DMS53 (cell line): ENCODE measurements at places on chromosomes 3 and 15.
A peak's percentile ranks its signal among the peaks of the same experiment; 100 is the strongest.

DNA sequence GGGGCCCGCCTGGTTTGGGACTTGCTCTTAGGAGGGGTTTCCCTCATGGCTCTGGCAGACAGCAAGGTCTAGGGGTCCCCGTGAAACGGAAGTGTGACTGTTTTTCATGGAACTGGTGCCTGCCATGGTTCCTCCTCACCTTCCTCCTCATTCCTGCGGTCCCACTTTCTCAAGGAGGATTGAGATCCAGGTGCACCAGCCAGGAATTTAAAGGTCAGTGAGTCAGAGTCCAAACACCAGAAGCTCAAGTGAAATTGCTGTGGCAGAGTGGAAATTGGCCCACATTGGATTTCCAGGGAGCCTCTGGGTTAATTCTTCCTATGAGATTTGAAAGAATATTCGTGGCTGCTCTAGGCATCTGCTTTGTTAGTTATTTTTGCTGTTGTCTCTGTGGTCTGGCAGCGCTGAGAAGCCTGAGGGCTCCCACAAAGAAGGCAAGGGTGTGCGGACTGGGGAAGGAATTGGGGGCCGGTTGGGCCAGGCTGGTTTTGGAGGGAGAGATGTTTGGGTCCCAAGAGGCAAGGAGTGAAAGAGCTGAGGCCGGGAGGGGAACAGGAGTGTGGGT lies 60.4 kb upstream of the TNFAIP8L3 start:
- DNase-seq, result no peak

DNA sequence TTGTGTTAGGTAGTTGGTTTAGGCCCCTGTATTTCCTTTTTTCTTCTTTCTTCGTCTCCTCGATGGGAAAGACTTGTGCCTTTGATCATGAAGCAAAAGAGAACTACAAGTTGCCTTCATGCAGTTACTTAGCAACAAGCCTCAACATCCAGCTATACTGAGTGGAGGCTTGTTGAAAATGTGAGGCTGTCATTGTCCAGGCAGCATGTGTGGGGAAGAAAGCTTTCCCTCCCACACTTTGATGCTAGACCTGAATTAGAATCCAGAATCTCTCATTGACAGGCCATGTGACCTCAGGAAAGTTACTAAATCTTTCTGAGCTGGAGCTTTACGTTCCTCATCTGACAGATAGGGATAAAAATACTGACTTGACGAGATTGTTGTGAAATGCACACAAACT lies 23.7 kb downstream of the IFT122 start:
- DNase-seq, result no peak

DNA sequence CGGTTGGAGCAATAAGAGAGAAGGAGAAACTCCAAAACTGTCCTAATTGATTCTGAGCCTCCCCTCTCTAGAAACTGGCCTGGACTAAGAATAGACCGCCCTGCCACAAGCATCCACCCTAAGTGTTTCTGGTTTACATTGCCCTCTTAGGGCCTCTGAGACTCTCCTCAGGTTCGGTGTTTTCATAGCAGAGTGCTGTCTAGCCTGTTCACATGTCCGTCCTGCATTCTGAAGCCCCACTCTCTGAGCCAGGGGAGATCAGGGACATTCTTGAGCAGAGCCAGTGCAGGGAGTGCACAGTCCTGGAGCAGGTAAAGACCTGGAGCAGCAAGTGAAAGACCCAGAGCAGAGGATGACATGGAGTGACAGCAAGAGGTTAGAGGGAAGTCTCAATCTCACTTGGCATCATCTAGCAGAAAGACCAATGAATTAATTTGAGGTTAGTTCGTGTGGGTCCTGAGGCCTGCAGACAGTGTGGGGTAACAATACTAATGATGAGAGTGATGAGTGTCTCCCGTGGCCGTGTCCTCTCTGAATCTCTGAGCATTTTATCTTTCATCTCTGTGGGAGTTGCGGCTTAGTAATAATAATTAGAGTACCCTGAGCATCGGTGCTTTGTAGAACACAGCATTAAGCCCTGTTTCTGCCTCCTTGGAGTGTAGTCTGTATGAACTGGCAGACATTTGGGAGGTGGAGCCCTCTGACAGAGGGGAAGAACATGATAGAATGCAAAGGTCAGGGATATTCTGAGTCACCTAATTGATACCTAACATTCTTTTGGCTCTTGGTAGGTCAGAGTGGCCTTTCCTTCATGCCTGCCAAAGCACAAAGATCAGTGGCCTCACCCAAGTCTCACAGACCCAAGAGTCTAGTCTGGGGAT lies 24.6 kb downstream of the MAPKBP1 start:
- no peak for DNase-seq

DNA sequence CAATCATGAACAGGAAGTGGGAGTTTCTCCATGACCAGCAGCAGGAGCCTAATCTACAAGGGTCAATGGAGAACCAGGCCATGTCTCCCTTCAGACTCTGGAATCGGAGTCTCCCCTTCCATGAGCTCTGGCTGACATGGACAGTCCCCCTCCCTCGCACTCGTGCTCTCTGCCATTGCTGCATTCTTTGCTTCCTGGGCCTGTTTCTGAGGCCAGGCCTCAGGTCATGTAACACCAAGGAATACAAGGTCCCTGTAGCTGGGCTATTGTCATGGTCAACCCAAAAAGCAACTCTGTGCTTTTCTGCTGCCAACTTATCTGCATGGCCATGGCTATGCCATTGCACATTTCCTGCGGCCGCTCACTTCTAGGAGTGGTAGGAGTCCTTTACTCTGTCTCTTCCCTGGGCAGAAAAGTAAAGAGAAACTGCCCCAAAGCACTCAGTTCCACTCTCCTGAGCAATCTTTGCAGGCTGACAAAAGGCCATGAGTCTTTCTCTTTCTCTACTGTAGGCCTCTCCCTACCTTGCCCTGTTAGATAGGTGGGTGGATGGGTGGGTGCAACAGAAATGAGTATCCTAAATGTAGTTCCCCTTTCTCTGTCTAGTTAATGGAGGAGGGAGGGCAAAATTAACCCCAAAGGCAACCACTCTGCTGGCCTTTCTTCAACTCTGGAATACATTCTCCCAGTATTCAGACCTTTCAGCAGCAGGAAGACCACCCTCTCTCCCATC lies 40.8 kb upstream of the PROK2 start:
- no peak for DNase-seq

DNA sequence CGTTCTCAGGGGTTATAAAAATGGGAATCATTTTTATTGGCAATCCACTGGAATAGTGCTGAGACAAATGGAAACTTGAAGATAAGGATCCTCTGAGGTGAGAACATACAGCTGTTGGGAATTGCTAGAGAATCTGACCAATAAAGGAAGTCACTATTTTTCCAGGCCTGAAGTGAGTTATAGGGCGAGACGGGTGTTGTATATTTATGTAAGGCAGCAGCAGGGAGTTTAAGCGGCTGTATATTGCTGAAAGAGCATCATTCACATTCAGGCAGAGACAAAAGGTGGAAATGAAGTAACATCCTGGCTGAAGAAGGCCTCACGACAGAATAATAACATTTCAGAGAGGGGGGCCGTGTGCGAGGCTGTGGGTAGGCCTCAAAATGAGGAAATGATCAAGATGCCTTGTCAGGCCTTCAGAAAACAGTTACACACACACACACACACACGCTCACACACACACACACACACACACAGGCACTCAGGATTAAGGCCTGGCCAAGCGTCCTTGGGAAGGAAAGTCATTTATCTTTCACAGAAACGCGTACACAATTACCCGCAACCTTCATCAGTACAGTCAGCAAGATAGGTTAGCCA lies 964.9 kb upstream of the NR2F2 start:
- no peak for DNase-seq

DNA sequence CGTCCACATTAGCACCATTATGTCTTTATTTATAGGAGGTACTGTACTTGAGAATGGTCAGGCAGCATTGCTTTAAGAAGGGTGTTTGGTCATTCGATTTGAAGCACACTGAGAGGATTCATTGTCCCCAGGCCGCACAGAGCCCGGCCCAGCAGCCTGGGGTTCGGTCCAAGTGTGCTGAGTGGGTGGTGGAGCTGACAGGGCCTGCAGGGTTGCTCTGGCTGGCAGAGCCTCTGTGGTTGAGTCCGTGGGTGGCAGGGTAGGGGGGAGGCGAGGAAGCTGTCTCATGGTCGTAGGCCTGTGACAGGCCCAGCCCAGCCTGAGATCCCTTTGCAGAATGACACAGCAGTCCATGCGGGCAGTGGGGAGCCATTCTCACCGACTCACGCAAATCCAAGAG lies 227.7 kb upstream of the TOPAZ1 start:
- no peak for DNase-seq

- no peak for DNase-seq
Measured at GRCh38 chr15:51494411-51495314, 127.9 kb downstream of the DMXL2 start.

DNA sequence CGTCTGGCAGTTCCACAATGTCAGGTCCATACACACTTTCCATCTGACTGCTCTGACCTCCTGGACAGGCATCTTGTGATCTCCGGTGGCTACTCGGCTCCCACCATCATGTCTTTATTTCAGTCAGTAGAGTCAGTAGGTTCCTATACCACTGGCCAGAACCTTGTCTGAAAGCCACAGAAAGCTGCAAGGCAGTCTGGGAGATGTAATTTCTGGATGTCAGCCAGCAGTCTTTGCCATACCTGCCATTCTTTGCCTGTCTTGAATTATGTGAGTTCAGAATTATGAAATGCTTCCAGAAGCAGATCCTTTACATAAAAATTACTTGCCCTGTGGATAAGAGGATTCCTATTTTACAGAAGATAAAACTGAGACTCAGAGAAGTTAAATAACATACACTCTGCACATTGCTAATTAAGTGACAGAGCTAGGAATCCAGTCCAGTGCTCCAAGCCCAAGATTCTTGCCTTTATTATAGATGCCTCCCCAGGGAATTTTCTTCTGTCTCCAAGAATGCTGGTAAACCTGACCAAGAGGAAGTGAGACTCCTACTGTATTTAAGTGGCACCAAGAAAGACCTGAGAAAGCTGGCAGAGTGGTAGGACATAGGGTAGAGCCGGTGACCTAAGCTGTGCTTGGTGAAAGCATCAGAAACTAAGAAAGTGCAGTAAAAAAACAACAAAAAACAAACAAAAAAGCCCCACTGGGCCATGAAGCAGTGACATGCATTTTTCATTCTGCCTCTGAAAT lies 75.6 kb downstream of the IQCH start:
- DNase-seq, result no peak

- no peak for DNase-seq
Measured at GRCh38 chr3:187926620-187927019, 181.4 kb upstream of the BCL6 start.

DNA sequence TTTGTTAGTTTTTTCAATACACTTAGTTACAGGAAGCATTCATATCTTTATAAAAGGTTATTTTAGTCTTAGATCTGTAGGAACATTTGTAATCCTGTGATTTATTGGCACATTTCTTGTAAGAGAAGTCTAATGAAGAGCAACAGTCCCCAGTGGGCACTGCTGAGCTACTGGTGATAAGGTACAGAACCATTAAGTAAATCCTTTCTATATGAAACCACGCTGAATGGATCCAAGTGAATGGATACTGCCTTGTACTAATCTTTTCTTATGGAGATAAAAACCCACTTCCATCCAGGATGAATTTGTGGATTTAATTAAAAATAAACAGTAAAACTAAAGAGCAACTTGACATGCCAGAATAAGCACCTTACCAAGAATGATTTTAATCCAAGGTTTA lies 64.0 kb downstream of the SHQ1 start:
- no peak for DNase-seq

DNA sequence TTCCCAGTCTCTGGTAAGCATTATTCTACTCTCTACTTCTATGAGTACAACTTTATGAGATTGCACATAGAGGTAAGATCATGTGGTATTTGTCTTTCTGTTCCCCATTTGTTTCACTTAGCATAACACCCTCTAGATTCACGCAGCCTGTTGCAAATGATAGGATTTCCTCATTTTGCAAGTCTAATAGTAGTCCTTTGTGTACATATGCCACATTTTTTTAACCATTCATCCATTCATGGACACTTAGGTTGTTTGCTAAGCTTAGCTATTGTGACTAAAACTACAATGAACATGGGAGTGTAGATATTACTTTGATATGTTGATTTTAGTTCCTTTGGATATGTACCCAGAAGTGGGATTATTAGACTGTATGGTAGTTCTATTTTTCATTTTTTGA lies 717.9 kb upstream of the ALCAM start:
- DNase-seq, result peak; percentile 73
